NCI-H1092 treated with DMSO at 0.1 percent for 48 hours (cell line): ENCODE measurements at places on chromosomes 13 and 19.
A peak's percentile ranks its signal among the peaks of the same experiment; 100 is the strongest.

DNA sequence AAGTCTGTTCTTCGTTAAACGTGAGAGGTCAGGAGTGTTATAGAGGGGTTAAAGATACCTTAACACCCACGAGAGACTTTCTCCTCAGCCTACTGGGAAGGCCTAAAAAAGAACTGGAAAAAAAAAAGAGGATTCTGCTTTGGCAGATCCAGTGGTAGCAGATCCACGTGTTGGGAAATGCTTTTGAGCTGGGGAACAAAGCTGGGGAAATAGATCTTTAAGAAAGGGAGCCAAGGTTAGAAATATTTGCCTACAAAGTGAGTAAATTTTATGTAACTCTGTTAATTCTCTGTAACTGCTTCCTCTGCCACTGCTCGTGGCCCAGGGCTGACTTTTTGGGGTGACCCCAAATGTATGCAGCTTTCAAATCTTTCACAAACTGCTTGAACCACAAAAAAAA lies 11.7 kb downstream of the RFX2 start:
- no peak for DNase-seq

DNA sequence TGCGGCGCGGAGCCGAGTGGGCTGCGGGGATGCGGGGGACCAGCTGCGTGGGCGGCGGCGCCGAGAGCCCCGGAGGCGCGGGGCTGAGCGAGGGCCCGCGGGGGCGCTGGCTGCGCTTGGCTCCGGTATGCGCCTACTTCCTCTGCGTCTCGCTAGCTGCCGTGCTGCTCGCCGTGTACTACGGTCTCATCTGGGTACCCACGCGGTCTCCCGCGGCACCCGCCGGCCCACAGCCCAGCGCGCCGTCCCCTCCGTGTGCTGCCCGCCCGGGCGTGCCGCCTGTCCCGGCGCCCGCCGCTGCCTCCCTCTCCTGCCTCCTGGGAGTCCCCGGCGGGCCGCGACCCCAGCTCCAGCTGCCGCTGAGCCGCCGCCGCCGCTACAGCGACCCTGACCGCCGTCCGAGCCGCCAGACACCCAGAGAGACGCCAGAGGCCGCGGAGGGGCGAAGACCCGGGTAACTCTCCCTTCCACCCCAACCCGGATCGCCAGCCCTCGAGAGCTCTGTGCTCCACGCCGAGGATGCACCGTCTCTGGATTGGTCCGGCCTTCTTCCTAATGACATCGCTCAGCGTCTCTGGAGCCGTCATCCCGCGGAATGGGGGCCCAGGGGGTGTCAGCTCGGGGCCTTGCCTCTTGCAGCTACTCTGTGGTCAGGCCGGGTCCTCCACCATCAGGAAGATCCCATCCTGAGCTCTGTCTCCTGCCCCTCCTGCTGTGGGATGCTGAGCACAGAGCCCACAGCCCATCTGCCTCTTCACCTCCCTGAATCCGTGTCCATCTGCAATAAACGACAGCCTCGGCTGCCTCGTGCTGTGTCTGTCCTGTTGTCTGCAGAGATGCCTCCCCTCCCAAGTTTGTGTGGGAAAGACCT lies 441 bp downstream of the INAFM1 start:
- no peak for DNase-seq

DNA sequence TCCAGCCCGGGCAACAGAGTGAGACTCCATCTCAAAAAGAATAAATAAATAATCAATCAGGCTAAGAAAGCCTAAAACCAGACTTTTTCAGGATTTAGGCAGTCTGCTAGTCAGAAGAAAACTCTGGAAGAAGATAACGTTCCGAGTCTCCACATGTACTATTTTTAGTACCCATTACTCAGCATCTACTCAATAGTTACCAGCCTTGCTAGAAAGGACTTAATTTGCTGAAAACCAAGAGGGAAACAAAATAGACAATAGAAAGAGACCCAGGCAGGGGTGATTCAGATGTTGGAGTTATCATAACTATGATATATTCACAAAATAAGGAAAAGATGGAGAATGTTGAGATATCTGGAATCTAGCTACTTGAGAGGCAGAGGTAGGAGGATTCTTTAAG lies 3.6 kb upstream of the LIN7B start:
- DNase-seq: no peak

DNA sequence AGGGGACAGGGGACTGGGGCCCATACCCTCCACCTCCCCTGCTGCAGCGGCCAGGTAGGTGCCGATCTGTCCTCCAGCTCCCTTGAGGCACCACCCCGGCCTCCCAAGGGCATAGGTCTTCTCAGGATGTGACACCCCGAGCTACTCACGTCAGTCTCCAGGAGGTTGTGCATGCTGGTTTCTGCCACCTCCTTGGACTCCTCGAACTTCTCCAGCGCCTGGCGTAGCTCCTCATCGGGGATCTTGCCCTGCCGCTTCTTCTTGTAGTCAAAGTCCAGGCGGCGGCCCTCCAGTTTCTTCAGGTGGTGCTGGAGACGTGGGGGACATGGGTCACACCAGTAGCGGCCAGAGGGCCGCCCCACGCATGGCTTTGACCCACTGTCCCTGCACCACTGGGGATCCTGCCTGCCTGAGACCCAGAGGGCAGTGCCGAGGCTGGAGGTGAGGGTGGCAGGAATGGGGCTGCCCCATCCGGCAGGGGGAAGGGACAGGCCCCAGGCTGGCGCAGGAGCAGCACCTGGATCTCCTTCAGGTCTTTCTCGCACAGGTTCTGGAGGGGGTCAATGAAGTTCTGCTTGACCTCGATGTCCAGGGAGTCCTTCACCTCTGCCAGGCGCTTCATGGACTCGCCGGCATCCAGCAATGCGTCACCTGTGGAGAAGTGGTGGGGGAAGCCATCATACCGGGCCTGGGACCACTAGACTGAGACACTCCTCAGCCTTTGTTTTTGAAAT lies 20.4 kb downstream of the MPND start:
- DNase-seq: no peak

GRCh38 chr13:98523455-98524102 lies 53.3 kb downstream of the STK24 start:
- DNase-seq: no peak

DNA sequence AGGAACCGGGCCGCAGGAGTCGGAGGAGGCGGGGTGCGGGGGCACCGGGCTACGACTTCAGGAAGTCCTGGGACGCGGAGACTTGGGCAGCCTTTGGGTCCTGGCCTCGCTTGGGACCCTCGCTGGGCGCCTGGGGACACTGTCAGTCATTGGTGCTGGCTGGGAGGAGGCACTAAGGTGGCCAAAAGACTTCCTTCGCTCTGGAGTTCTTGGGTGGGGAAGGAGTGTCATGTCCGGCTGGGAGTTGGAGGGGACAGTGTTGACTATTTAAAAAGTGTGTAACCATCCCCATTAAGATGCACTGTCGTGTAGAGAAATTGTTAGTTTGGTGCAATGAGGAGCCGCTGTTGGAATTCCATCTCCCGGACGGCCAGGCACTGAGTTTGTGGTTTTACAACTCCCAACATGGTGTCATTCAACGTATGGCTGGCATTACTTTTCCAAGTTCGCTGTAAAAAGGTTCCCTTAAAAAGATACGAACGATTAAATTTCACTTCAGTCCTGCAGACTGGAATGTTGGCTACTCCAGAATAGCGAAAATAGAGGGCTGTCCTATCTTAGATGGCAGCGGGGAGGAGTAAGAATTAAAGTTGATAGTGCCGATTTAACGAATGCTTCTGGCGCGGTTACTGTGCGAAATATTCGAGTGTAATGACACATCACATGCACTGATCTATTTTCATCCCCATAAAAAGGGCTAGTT lies 776 bp downstream of the DNAJC3 start:
- no peak for DNase-seq

- DNase-seq: no peak
Measured at GRCh38 chr19:56111601-56112312, 9.3 kb downstream of the ZNF787 start.

DNA sequence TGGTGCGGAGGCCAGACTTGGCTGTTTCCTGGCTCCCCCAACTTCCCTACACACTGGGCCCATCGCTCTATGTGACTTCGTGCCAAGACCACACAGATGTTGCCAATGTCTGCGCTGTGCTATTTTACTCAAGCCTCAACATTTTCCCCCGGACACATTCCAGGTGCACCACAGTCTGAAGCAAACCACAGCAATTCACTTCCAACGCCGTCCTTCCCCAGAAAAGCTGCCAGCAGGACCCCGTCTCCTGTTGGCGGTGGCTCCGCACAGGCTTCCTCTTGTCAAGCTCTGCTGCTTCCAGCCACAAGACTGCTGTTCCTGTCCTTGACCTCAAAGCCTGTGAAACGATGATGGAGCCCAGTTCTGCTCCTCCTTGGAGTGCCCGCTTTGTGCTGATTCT lies 100.7 kb downstream of the CRYL1 start:
- DNase-seq: no peak

- no peak for DNase-seq
Measured at GRCh38 chr13:100724568-100724967, 50.0 kb upstream of the TMTC4 start.

- DNase-seq: no peak
Measured at GRCh38 chr13:101398191-101398590, 18.1 kb downstream of the NALCN start.

DNA sequence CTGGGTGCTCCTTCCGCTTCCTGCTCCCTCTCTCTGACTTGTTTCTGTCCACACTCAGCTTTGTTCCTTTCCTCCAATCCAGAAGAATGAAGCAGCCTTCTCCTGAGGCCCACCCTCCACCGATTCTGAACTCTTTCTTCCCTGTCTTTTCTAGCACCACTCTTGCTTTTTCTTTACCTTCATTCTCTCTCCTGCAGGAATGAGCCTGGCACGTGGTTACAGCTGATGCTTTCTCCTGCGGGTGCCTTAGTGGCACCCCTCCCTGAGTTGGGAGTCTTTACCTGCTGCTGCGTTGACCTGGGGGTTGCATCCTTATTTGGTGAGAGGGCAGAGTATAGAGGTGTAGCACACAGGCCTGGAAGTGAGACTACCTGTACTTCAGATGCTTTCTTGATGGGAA lies 6.2 kb downstream of the UBAC2 start:
- no peak for DNase-seq

DNA sequence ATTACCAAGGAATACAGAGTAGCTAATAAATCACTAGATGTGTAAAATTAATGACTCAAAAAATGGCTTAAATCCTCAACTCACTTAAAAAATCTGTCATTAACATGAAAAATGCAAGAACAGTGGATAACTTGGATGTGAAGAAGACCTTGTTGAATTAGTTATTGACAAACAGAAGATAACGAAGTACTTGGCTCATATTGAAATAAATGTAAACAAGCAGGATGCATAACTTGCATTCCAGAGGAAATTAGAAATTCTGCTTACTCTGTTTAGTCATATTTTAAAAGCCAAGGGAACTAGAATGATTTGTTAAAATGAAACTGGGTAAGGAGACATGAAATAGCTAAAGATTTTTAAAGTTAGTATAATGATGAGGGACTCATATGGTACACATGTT lies 1812.2 kb downstream of the PCDH9 start:
- DNase-seq: no peak

GRCh38 chr13:51614350-51614786 lies 30.1 kb downstream of the WDFY2 start:
- DNase-seq: peak; percentile 39

GRCh38 chr19:32890841-32891240 lies 21.3 kb upstream of the SLC7A9 start:
- DNase-seq: no peak

DNA sequence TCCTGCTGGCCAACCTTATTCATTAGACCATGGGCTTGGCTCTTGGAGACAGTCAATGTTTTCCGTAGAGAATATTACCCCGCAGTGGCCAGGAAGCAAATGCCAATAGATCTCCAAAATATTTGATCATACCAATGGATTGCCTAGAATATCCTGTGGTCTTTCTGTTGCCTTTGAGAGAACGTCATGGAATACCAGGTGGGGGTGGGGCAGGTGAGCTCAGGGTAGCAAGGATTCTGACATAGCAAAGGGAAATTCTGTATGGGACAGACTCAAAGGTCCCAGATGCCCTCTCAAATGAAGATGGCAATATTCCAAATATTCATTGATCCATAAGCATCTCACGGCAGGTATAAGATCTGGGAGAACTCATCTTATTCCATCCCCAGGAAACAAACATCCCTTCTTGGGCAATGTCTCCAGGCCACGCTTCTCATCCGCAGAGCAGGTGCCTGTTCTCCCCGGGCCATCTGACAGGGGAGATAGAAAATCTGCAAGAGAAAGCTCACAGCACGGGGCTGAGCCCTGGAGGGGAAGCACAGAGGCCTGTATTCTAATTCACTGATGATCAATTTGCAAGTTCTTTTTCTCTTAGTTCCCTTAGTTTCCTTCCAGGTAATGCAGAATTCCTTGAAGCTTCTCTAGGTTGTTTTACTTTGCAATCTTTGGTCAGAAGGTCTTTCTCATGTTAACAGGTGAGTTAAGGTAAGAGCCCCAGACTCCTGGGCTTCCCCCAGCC lies 69.6 kb upstream of the TSHZ3 start:
- no peak for DNase-seq

DNA sequence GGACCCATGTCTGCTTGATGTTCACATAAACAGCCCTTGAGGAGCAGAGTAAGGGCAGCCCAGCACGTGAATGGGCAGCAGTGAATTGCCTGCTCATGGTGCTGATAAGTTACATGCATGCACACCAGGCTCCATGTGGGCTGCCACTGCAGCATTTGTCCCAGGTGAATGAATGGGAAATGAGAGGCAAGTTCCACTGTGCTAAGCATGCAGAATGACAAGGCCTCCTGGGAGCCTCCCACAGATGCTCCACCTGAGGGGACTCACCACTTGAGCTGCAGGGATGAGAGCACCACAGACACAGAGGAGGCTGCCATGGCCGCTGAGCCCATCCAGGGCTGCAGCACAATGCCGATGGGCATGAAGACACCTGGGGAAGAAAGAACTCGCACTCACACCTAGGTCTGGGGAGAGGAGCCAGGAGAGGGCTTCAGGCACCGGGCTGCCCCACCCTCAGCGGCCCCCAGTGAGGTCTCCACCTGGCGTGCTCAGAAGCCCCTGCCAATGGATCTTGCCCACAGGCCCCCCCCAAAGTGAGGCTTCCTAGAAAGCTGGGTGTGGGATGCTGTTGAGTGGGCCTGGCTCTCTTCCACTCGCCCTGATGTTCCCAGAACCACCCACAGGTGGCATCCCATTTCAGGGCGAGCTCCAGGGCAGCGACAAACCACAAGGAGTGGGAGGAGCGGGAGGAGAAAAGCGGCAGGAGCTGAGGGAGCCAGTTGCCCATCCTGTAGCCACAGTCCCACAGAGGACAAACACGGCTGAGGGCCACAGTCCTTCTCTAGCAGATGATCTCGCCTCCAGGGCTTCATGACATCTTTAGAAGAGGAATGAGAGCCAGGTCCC lies 73.8 kb downstream of the CCDC70 start:
- DNase-seq: no peak

- DNase-seq: no peak
Measured at GRCh38 chr19:6091771-6092291, 18.5 kb downstream of the RFX2 start.

DNA sequence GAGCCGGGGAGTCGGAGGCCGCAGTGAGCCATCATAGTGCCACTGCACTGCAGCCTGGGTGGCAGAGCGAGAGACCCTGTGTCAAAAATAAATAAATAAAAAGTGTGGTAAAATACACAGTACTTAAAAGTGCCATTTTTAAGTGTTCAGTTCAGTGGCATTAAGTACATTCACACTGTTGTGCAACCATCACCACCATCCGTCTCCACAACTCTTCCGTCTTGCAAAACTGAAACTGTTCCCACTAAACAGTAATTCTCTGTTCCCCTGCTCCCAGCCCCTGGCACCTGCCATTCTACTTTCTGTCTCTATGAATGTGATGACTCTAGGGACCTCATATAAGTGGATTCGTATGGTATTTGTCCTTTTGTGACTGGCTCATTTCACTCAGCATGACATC lies 13.3 kb downstream of the SLC25A42 start:
- DNase-seq: peak; percentile 71
